Activated T-helper 1 cell treated with anti-CD3 and anti-CD28 coated beads, Interleukin-2, amount 50 U/mL, for 16 hours (primary cell): ENCODE measurements at places on chromosomes 7 and 10.

- DNase-seq: no peak
Observed at GRCh38 chr10:21497177-21497807, 28.2 kb downstream of the SKIDA1 start.

DNA sequence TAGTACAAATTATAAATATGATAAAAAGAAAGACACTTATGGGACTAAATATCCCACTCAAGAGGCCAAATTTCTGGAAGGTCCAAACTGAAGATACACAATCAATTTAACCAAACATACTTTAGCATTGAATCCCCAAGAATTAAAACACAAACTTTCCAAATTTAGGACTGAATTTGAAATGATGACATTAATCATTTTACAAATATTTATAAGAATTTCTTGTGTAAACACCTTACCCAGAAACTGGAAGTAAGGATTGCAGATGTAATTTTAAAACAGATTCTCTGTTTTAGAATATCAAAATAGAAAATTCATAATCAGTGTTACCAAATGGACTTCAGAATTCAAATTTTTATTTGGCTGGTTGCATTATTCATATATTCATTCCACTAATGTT is 588.2 kb upstream of the KCND2 start:
- DNase-seq: no peak

DNA sequence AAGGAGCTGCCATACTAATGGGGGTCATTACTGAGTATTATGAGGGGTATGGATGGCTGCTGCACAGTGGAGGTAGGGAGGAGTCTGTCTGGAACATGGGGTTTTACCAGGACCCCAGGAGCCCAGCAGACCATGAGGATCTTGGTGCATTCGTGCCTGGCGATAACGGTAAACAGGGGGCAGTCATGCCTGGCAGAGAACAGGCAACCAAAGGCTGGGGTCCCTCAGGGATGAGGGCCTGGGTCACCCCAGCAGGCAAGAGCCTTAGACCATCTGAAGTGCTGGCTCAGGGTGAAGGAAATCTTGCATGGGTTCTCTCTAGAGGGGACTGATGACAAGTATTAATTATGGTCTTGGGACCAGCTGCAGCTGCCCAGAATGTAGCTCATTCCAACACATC is 46.1 kb downstream of the MYL10 start:
- no peak for DNase-seq

- no peak for DNase-seq
Observed at GRCh38 chr7:20470726-20471125, 140.0 kb downstream of the ITGB8 start.

- no peak for DNase-seq
Observed at GRCh38 chr10:69729326-69730048, 72.2 kb upstream of the COL13A1 start.

DNA sequence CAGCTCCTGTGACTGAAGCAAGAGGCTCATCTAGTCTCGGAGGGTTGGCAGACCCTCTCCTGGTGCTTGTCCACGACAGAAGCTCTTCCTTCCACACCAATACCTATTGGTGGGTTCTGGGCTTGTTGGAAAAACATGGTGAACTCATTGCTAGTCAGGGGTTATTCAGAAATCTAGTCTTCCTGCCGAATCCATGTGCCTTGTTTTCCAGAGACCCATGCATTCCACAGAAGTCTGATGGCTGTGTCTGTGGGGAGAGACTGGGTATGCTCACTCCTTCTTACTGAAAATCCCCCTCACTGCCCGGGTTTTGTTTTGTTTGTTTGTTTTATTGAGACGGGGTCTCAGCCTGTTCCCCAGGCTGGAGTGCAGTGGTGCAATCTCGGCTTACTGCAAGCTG is 138.3 kb downstream of the DNAJB6 start:
- DNase-seq: no peak

GRCh38 chr10:13809427-13809826 is 222.7 kb downstream of the PRPF18 start:
- DNase-seq: no peak

- no peak for DNase-seq
Observed at GRCh38 chr10:15461353-15462108, 90.4 kb upstream of the FAM171A1 start.

- no peak for DNase-seq
Observed at GRCh38 chr7:135901585-135902540, 75.3 kb downstream of the MTPN start.

DNA sequence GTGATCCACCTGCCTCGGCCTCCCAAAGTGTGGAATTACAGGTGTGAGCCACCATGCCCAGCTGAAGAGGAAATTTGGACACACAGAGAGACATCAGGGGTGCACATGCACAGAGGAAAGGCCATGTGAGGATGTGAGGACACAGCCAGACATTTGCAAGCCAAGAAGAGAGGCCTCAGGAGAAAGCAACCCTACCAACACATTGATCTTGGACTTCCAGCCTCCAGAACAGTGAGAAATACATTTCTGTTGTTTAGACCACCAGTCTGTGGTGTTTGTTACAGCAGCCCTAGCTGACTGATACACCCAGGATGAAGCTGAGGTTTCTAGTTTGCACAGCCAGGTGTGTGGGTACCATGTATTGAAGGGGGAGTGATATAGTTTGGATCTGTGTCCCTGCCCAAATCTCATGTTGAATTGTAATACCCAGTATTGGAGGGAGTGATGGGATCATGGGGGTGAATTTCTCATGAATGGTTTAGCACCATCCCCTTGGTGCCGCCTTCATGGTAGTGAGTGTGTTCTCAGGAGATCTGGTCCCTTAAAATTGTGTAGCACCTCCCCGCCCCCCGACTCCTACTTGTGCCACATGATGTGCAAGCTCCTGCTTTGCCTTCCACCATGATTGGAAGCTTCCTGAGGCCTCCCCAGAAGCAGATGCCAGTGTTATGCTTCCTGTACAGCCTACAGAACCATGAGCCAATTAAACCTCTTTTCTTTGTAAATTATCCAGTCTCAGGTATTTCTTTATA is 64.7 kb upstream of the DUSP5 start:
- DNase-seq: no peak

- no peak for DNase-seq
Observed at GRCh38 chr7:107890493-107890961, 456 bp upstream of the DLD start.

GRCh38 chr10:131275691-131276090 is 35.8 kb downstream of the TCERG1L start:
- DNase-seq: no peak

DNA sequence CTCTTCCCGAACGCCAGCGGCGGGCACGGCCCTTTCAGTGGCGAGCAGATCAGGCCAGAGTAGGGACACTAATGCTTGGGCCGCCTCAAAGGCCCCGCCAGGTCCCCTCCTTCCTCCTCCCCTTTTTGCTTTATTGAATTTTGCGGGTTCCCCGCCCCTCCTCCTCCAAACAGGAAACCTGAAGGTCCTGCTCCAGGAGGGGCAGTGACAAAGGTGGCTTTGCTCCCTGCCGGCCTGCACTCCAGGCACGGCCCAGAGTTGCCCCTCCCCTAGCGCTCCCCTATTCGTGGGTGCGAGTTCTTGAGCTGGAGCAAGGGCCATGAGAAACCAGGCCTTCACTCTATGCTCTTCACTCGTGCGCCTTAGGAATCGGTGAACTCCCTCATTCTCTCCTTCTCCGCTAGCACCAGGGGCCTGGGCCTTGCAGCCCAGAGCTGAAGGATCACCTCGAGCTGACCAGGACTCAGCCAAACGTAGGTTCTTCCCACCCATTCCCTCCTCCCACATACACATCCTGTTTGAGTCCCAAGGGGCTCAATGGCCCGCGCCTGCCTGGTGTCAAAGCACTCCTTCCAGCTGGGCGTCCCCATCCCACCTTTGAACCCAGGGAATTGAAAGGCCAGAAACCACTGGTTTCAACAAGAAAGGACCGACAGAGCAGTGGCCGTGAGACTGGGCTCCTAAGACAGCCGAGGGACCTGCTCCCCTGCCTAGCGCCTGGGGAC is 619 bp upstream of the HOXA6 start:
- DNase-seq: no peak

- no peak for DNase-seq
Observed at GRCh38 chr10:133166828-133167692, 7.0 kb downstream of the KNDC1 start.

DNA sequence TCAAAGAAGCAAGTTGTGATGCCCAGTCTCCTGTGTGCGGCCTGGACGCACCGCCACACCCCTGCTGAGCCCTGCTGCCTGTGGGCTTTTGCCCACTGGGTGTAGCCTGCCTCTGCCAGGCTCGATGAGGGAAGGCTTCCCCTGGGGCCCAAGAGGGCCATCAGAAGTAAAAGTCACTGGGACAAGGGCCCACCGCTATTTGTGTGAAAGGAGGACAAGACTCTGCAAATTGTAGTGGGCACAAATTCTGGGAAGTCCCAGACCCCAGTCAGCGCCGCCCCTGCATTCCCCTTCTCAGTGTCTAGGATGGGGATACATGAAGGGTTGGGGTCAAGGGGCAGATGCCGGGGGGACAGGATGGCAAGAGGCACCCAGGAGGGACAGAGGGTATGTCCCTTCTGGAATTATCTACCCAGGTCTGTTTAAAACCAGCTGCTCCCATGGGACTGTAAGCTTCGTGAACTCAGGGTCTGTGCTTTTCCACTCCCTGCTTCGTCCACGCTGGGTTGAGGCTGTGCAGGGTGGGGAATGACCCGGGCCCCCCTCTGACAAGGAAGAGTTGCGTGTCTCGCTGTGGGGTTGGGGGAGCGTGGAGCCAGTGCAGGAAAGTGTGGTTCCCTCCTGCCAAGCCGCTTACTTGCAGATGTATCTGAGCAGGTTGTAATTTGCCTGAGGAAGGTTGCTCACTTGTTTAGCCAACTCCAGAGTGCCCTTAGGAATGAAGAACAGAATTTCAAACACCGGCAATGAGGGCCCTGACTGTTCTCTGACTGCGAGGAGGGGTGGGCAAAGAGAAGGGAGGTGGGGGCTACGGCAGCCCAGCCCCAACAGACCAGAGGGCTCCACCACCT is 147.2 kb downstream of the MAPK8 start:
- DNase-seq: no peak

- DNase-seq: no peak
Observed at GRCh38 chr10:104424719-104425118, 71.1 kb downstream of the CFAP58 start.

DNA sequence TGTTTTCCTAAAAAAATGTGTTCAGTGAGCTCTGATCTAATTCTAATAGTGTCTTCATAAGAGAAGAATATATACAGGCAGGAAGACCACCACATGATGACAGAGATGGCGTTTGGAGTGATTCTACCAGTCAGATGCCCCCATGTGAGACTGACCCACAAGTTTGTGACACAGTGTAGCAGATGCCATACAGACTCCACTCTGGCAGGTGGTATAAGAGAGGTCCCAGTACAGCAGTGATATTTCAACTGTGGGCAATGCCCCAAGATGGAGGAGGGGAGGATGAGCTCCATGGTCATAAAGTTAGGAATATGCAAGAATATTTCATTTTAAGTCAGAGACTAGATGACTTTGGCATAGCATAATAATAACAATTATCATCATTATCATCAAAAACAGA is 1022.6 kb downstream of the KCNMA1 start:
- no peak for DNase-seq

- no peak for DNase-seq
Observed at GRCh38 chr7:11239316-11239715, 265.6 kb downstream of the PHF14 start.
